GOT3 (cell line): ENCODE measurements at places on chromosomes 6 and 20.

- DNase-seq: no peak
These were observed 159.1 kb downstream of the BCAS1 start for GRCh38 chr20:53911301-53911700.

GRCh38 chr6:137552146-137552545, 58.0 kb upstream of the OLIG3 start:
- no peak for DNase-seq

DNA sequence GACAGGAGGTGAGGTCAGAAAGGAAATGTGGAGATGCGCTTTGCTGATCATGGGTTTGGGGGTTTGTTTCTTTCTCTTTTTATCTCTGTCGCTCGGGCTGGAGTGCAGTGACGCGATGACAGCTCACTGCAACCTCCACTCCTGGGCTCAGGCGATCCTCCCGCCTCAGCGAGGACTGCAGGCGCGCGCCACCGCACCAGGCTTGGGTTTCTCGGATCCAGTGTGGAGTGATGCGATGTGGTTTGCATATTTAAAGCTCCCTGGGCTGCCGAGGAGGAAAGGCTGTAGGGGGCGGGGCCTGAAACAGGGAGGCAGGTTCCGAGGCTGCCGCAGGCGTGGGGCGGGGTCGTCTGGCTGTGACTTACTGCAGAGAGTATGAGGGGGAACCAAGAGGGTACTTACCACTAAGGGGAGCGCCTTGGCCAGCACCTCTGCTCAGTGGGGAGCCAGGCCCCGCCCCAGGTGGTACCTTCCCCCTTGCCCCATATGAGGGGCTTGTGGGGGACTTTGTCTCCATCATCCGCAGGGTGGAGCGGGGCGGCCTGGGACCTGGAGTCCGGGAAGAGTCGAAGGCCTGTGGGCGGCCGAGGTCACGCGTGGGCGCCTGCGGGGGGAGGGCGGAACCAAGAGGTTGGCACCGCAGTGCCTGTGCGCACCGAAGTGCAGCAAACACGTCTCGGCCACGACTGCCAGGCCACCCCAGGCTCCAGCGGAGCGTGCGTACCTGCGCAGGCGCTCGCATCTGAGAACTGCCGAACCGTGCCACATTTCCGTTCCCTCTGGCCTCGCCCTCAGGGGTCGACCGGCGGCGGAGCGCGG, 12.7 kb upstream of the BAK1 start:
- DNase-seq: no peak

- peak; percentile 64 for DNase-seq
These were observed at the start of gene SDC4 for GRCh38 chr20:45347936-45348778. SDC4 (minus strand) TSS chr20:45348424; CDS start chr20:45348384, 40 bp downstream.

DNA sequence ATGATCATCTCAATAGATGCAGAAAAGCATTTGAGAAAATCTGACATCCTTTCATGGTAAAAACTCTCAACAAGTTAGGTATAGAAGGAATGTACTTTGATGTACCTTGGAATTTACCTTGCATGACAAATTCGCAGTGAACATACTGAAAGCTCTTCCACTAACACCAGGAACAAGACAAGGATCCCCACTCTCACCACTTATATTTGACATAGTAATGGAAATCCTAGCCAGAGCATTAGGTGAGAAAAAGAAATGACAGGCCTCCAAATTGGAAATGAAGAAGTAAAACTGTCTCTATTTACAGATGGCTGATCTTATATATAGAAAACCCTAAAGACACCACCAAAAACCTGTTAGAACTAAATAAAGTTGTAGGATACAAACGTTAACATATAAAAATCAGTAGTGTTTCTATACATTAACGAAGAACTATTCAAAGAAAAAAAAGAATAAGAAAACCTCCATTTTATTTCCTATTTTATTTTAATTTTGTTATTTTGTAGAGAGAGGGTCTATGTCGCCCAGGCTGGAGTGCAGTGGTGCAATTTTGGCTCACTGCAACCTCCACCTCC, 26.9 kb downstream of the PCNA start:
- no peak for DNase-seq

DNA sequence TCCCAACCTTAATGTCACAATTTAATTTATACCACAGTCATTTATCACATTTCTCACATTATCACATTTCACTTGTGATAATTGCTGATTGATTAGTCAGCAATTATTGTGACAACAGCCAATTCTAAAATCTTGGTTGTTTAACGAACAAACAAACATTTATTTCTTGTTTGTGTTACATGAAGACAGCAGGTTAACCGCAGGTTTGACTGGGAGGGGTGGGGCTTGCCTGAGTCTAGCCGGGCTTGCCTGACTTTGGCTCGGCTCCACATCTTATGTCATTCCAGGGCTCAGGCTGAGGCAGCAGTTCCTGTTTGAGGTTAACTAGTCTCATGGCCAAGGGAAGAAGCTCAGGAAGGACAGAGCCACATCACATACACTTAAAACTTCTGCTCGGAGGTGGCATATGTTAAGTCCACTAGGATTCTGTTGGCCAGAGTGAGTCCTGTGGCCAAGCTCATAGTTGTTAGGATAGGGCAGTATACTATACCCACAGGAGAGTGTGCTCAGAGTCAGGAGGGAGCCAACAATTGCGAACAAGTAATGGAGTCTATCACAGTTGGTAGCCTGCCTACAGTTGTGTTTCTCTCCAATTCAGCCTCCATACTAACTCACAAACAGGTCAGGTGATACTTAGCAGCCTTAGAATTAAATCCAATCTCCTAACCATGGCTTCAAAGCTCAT, 90.0 kb upstream of the IFNGR1 start:
- DNase-seq: no peak

DNA sequence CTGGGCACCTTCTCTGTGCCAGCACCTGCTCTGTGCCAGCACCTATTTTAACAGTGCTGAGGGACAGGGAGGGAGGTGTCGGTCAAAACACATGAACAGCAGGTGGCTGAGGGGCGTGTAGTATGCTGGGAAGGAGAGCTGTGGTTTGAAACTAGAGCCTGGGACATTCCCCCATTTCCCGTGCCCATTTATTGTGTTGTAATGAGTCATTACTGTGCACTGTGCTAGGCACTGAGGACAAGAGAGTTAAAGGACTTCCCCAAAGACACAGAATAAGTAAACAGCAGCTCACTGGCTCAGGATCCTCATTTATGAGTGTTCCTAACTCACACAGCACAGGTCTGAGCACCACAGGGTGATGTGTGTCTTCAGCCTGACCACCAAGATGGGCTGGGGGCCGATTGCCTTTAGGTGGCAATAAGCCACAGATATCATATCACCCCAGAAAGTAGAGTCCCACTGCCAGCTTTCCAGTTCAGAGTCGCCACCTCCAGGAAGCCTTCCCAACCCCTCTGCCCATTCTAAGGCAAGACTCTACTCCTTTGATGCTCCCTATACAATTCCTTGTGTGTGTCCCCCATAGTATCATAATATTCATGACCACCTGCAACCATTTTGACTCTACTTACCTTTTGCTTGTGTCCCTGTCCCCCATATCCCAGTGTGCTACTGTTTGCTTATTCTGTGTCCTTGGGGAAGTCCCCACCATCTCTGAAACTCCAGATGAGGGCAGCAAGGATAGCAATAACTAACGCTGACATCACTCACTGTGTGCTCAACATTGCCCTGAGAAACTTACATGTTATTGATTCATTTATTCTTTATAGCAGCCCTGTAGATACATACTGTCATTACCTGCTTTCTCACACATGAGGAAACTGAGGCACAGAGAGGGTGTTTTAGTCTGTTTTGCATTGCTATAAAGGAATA, 87.3 kb downstream of the TOX2 start:
- DNase-seq: no peak

DNA sequence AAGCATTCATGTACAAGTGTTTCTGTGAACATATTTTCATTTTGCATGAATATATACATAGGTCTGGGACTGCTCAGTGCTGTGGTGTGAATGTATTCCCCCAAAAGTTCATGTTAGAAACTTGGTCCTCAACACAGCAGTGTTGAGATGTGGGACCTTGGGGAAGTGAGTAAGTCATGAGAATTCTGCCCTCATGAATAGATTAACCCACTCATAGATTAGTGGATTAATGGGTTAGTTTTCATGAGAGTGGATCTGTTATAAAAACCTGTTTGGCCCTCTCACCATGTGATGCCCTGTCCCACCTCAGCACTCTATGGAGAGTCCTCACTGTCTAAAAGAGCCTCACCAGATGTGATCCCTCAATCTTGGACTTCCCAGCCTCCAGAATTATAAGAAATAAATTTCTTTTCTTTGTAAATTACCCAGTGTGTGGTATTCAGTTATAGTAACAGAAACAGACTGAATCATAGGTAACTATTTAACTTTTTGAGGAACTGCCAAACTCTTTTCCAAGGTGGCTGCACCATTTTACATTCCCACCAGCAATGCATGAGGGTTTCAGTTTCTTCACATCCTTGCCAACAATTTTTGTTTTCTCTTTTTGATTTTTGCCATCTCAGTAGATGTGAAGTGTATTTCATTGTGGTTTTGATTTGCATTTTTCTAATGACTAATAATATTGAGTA, 45.3 kb downstream of the QRSL1 start:
- DNase-seq: no peak

DNA sequence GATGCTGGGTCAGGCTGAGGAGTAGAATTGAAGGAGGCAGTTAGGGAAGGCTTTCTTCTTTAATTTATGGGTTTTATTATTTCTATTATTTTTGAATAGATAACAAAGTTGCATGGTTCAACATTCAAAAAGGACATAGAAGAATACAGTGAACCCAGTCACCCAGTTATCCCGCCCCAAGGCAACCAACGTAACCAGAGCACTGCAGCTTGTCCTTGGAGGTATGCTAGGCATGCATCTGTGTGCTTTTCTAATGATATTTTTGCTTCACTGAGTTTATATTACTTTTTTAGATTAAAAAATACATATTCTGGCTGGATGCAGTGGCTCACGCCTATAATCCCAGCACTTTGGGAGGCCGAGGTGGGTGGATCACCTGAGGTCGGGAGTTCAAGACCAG, 47.4 kb upstream of the DSN1 start:
- no peak for DNase-seq

DNA sequence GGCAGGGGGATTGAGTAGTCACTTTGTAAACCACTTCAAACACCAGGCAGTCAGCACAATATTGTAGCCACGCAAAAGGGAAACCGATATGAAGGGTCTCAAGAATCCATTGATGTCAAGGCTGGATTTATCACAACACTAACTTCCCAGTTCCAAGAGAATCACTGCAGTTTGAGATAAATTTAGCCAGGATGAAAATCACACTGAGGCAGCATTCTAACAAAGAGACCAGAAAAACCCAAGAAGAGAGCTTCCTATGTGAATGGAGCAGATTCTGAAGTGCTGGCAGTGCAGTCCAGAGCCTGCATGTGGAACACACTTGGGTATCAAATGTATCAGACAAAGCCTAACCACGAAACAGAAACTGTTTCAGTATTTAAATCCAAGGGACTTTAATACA, 84.6 kb downstream of the KIF16B start:
- no peak for DNase-seq

- no peak for DNase-seq
These were observed 1.5 kb upstream of the PHIP start for GRCh38 chr6:79079561-79080041.

- no peak for DNase-seq
These were observed 182.5 kb upstream of the JARID2 start for GRCh38 chr6:15063253-15063853.

DNA sequence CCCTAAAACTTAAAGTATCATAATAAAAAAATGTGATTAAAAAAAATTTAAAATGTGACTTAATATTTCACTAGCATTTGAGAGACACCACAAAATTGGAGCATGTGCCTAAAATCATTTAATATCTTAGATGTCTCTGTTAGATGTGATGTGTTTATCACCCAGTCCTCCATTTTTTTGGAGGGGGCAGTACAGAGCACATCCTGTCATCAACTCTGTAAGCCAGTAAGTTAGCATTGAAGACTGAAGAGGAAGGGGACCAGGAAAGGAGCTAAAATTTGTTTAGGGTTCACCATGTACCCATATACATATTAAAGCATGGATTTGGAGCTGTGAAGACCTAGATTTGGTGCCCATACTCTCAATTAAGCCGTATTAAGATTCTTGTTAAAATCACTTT, 30.7 kb upstream of the ADIG start:
- no peak for DNase-seq

- DNase-seq: no peak
These were observed 74.5 kb downstream of the HUS1B start for GRCh38 chr6:582370-582769.
